ENCODE measurements at places on chromosomes 16 and 17. TPM values are rescaled to one million over a fixed set of nuclear protein-coding genes. Genes with fewer than 3 reads are reported as not detected.

Gene SECTM1
- 6.6 TPM for total RNA-seq

Gene TTYH2
- total RNA-seq: 52.5 TPM

Gene SLC46A1
- 21.6 TPM for total RNA-seq

Gene CCL1
- not detected for total RNA-seq

Gene CLDN7
- 14.3 TPM for total RNA-seq

Gene CCL8
- total RNA-seq: 0.33 TPM

Gene HS3ST6
- 0.38 TPM for total RNA-seq

Gene SOST
- total RNA-seq: 0.22 TPM

Gene SHISA6
- 4.7 TPM for total RNA-seq

Gene CBX2
- 13.8 TPM for total RNA-seq

Gene IL21R
- total RNA-seq: 0.33 TPM

Gene LRRC37A3
- 12.3 TPM for total RNA-seq

Gene SPATA2L
- total RNA-seq: 12.7 TPM

Gene PMP22
- total RNA-seq: 120 TPM

Gene RGS9
- total RNA-seq: 20.2 TPM

Gene UNKL
- total RNA-seq: 32.5 TPM

Gene TMEM238L
- not detected for total RNA-seq

Gene CYGB
- 12.5 TPM for total RNA-seq

Gene CALCOCO2
- total RNA-seq: 65.5 TPM

Gene LRRC37B
- 48.4 TPM for total RNA-seq
